CD4-positive, alpha-beta T cell treated with Interferon alpha-2 for 1 hour (primary cell): ENCODE measurements at places on chromosomes 2 and 18.
A peak's percentile ranks its signal among the peaks of the same experiment; 100 is the strongest.

DNA sequence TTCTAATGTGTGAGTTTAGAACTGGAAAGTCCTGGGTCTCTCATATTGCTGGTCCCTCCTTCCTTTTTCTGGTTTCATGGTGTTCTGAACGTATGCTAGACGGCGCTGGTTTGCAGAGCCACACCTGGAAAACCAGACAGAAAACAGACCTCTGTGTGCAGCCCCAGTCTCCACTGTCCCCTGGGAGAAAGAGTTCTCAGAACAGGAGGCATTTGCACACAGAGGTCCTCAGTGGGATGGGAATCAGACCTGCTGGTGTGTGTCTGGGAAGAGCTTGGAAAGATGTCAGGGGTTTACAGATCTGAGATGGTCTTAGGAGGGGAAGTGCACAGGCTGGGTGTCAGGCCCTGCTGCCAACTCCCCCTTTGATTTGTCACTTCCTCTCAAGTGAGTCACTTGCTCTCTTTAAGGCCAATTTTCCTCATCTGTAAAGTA lies 14.9 kb upstream of the MBP start:
- peak; percentile 22 for DNase-seq

DNA sequence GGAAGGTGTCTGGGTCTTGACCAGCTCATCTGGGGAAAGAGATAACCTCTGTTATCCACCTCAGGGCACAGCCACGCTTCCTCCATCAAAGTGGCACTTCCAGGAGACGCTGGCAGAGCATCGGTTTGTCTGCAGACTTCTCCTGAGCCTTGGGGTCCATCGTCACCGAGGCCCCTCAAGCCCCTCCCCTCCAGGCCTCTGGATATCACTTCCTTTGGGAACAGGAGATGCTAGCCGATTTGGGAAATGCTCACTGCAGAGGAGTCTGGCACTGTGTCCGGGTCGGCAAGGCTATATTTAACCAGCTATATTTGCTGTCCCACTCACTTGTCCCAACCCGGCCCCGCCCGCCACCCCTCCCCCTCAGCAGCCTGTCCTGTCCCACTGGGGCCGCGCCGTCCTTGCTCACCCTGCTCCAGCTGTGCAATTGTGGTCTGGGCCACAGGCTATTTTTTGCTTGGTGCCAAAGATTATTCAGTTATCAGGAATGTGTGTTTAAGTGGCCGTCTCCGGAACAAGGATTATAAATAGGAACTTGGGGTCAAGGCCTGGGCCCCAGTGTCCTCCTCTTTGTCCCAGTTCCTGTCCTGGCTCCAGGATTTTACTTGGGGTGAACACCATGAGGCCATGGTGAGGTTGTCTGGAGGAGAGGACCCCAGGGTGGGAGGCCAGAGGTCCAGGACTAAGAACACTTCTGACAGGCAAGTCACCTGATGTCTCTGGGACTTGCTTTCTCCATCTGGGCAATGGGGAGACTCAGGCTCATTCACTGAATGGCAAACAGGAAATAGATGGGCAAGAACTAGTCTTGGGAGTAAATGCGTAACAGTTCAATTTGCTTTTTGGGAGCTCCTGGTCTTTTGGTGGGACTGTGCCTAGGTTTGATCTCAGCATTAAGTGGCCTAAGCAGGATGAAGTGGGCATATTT lies 263.6 kb downstream of the DYSF start:
- DNase-seq, result no peak

GRCh38 chr2:240622531-240623235 lies 2.6 kb upstream of the GPR35 start:
- DNase-seq, result peak; percentile 62

GRCh38 chr2:240494194-240494793 lies 58.8 kb downstream of the GPC1 start:
- DNase-seq, result no peak

GRCh38 chr2:163405298-163405697 lies 330.5 kb downstream of the FIGN start:
- no peak for DNase-seq
